ENCODE measurements at places on chromosomes 7 and 10.

DNA sequence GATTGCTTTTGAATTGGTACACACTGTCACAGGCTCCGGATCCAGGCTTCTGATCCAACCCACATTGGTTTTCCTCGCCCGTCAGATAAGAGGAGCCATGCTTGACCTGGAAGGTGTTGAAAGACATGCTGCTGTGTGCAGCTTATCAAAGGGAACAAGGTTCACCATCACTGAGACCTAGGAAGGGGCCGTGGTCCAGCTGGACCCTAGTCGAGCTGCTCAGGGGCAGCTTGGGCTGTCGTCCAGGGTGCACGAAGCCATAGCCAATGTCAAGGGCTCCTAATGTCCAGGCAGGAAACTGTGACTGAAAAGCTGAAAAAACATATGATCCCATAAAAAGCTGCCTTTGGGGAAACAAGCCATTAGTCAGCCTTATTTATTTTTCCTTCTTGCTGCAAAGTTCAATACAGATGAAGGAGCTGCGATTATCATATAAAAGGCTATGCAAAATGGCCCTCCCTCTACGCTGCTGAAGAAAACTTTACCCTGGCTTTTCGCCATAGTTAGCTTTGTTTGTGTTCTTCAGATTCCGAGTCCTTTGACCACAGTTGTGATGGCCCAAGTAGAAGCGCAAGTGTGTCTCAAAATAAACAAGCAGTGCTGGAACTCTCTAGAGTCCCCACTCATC is 118.0 kb downstream of the CREB5 start:
- DNase-seq = no peak

DNA sequence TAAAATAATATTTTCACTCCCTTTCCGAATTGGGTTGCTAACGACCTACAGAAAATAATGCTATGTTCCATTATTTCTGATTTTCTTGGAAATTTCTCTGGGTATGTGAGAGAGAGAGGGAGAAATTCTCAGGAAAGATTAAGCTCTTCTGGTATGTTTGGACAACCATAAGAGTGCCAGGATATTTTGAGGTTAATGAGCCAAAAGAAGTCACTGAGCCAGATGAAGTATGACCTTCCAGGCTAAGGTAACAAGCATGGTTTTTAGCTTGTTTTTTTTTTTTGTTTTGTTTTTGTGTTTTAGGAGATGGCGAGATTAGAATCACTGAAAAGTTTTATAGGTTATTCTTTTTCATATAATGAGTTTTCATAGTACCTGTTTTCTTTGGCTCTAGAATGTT is 171.0 kb upstream of the FOXP2 start:
- DNase-seq = no peak

DNA sequence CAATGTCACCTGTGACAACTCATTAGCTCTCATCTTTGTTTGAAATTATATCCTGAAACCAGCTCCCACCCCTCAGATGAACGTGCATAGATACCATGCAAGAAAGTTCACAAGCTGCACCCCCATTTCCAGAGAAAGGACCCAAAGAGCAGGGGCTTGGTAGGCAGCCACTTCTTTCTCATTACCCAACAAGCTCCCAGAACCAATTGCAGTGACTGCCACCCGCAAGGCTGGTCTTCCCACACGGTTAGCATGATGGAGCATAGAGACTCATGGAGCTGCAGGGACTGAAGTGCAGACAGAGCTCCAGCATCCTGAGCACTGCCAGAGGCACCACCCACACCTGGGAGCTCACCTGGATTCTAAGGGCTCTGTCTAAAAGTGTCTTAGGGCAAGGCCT is 28.5 kb downstream of the FRMPD2 start:
- no peak for DNase-seq

GRCh38 chr7:28983396-28984190 is 25.5 kb upstream of the TRIL start:
- DNase-seq = no peak

DNA sequence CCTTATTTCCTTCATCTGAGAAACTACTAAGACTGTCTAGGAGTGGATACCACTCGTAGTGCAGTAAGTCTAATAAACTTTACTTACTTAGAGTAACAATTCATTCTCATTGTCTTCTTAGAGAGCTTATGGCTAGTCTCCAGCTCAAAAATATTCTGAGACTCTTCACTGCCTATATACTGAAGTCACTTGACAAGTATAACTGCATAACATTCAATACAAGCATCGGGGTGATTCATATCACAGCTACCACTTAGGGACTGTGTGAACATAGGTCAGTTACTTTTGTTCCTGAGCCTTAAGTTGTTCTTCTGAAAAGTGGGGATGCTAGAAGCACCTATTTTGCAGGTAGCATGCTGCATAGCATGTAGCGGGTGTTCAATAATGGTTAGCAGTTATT is 111.0 kb downstream of the HTR7 start:
- no peak for DNase-seq

DNA sequence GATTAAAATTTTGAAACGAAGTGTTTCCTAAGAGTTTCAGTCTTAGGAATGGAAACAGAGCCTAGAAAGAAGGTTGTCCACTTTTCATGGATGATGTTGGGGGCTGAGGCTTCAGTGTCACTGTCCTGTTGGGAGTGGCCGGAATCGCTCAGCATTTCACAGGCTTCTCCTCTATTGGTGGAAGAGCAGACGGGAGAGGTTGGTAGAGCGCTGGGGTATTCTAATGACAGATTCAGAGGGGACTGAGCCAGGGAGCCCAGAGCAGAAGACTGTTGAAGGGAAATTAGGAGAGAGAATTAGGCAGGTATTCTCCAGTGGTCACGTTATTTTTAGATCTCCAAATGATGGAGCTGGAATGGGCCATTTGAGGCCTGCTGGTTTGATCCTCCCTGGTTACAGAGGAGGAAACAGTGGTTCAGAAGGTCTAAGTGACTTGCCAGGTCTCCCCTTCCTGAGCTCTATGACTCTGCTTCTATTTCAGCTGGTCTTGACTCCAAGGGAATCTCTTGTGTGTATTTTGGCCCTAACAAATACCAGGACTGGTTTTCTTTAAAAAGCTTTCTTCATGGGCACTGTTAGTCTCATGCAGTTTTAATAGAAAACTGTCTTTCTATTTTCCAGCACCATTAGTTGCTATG is 35.7 kb upstream of the EEPD1 start:
- DNase-seq = no peak

GRCh38 chr7:158740013-158740656 is 35.5 kb upstream of the NCAPG2 start:
- no peak for DNase-seq

- no peak for DNase-seq
These were observed 40.6 kb downstream of the LDB3 start for GRCh38 chr10:86708783-86709380.

DNA sequence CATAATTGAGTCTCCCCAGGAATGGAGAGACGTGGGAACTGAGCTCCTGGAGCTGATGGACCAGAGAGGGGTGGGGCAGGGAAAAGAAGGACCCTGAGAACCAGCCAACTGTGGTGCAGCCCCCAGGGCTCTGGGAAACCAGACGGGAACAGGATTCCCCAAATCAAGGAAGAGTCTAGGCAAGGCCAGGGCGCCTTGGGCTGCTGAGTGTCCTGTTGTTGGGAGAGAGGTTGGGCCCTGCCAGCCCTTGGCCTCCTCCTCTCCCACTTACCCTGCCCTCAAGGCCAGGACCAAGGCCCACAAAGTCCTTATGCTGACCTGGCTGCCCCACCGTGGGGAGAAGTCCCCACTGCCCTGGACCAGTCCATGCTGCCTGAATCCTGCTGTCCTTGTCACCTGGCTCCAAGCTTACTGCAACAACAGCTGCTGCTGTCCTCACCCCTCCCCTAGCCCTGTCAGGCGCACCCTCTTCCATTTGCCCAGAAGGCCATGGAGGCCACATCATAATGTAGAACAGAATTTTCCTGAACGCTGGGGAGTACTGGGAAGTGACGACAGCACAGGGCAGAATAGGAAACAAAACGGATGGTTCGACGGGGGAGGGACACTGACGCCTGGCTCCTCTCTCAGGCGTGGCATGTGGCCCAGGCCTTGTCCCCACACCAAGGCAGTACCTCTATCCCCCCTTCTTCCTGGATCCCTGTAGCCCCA is 132.9 kb upstream of the ZMIZ1 start:
- no peak for DNase-seq

GRCh38 chr10:50538555-50539398 is 85.0 kb downstream of the SGMS1 start:
- no peak for DNase-seq

DNA sequence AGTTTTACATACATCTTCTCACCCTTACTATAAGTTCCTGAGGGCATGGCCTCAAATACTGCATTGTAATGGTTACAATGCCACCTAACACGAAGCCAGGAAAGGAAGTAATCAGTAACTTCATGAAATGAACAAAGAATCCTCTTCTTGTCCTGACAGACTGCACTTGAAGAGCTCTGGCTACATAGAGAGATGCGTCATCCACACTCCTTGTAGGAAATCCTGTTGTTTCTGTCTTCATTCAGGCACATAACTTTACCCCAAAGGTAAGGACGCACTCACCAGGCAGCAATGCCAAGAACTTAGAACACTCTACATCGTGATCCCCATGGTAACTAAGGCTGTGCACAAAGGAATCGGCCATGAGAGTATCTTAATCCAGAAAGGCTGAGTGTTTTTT is 80.3 kb upstream of the ARID5B start:
- no peak for DNase-seq

GRCh38 chr7:158558816-158559215 is 28.8 kb downstream of the PTPRN2 start:
- no peak for DNase-seq

DNA sequence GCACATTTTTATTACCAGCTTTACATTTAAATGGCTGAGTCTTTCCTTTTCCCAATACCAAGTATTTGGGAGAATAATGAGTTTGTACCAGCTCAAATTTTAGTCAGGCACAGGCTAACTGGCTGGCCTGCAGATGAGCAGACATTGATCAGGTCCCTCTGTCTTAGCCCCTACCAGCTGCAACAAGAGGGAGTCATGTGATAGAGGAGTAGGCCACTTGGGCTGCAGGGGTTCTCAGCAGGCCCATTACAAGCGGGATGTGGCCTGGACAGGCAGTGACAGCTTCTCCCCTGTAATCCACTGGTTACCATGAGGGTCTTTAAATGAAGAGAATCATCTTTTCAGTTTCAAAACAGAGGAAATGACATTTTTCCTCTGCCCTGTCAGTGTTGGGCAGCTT is 283.6 kb downstream of the SUGCT start:
- DNase-seq = no peak

- peak; percentile 75 for DNase-seq
These were observed 3.9 kb upstream of the ATP6V0E2 start for GRCh38 chr7:149869867-149870266.

GRCh38 chr10:104658067-104658466 is 17.0 kb downstream of the SORCS3 start:
- no peak for DNase-seq

GRCh38 chr7:71780282-71780681 is 631.9 kb downstream of the CALN1 start:
- DNase-seq = no peak

Measured in central memory CD4-positive, alpha-beta T cell (primary cell).